ENCODE measurements at places on chromosomes 2 and 18.

DNA sequence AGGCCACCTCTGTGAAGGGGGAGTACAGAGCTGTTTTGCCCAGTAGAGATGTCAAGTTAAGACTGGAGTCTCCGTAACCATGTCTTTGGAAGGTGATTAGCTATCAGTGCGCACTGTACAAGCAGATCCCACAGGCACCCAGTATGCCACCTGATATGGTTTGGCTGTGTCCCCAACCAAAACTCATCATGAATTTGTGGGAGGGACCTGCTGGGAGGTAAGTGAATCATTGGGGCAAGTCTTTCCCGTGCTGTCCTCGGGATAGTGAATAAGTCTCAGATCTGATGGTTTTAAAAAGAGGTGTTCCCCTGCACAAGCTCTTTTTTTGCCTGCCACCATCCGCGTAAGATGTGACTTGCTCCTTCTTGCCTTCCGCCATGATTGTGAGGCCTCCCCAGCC lies 90.2 kb downstream of the ACTR2 start:
- no peak for DNase-seq

DNA sequence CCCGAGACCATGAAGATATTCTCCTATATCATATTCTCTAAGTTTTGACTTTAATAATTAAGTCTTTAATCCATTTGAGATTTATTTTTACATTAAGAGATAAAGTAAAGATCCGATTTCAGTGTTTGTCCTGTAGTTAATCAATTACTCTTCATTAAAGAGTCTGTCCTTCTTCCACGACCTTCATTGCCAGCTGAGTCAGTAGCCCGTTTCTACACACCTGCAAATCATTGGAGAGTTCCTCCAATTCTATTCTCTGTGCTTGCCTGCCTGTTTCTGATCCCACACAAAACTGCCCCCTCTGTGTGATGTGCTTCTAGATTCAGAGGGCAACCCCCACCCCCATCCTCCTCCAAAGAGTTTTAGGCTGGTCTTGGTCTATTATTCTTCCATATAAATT lies 119.2 kb downstream of the KCNF1 start:
- no peak for DNase-seq

DNA sequence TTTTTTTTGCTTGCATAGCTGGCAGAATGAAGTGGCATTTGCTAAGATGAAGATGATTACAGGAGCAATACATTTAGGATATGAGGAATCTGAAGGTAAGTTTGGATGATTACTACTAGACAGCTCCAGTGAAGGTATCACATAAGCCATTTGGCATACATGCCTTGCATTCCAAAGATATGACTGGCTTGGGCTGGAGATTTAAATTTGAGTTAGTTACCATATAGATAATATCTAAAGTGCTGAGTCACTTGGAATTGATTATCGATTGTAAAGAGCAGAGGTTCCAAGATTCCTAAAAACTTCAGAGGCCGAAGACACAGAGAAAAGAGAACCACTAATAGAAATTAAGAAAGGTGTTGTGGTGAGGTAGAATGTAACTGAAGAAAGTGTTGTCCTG lies 1026.4 kb downstream of the DSC3 start:
- no peak for DNase-seq

DNA sequence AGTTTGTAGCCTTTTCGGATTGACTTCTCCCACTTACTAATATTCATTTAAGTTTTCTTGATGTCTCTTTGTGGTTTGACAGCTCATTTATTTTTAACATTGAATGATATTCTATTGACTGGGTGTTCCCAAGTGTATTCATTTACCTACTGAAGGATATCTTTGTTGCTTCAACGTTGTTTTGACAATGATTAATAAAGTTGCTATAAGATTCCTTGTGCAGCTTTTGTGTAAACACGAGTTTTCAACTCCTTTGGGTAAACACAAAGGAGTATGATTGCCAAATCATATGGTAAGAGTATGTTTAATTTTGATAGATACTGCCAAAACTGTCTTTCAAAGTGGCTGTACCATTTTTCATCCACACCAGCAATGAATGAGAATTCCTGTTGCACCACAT lies 1200.9 kb downstream of the DSC3 start:
- DNase-seq, result no peak

- DNase-seq, result no peak
Observed at GRCh38 chr2:233148354-233148753, 88.2 kb downstream of the INPP5D start.

DNA sequence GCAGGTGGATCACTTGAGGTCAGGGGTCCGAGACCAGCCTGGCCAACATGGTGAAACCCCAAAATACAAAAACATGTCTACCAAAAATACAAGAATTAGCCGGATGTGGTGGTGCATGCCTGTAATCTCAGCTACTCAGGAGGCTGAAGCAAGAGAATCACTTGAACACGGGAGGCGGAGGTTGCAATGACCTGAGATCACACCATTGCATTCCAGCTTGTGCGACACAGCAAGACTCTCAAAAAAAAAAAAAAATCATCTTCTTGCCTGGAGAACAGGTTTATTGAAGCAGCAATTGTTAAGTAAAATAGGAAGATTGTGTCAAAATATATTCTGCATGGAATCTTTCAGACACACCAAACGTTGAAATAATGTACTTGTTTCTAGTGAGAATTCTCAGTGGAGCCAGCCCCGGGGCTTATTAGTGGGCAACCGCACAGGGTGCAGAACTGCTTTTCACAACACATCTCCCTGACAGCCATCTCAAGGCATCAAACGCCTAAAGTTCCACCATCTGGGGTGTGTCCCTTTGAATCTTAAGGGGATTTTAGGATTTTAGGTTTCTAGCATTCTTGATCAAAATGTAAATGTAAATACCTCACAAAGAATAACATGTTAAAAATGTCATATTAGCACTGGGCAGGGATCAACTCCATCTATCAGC lies 28.6 kb upstream of the PPP4R1 start:
- DNase-seq, result no peak

GRCh38 chr2:216370961-216371712 lies 1.1 kb downstream of the MARCHF4 start:
- no peak for DNase-seq

- DNase-seq, result no peak
Observed at GRCh38 chr2:135792401-135793150, 44.4 kb downstream of the LCT start.

DNA sequence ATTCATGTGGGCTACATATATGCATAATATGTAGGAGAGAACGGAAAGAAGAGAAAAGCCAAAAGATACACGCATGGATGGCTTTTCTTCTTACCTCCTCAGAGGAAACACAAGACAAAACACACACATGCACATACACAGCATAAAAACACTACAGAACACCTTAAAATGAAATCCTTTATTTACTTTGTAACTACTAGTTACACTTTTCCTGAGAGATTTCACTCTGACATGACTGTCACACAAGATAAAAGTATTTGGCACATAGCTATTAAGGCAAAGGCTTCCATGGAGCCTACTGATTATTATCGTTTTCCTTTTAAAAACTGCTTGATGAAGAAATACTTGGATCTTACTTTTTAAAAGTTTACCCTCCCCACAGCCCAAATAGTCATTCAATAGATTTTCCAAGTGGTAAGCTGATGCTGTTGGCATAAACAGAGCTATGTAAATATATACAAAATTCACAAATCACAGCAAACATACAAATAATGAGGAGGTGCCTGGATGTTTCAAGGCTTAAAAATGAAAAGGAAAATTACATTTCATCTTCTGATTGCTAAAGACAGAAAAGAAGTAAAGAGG lies 8.6 kb downstream of the ZEB2 start:
- DNase-seq, result no peak

GRCh38 chr2:214737188-214737587 lies 72.3 kb downstream of the BARD1 start:
- peak; percentile 34 for DNase-seq

- peak; percentile 69 for DNase-seq
Observed at GRCh38 chr2:9205963-9206948, at the start of gene ASAP2. Gene ASAP2 (plus strand): TSS chr2:9206812. CDS start chr2:9207105, 293 bp downstream.

- DNase-seq, result no peak
Observed at GRCh38 chr18:77911971-77912605, 662.4 kb downstream of the GALR1 start.

DNA sequence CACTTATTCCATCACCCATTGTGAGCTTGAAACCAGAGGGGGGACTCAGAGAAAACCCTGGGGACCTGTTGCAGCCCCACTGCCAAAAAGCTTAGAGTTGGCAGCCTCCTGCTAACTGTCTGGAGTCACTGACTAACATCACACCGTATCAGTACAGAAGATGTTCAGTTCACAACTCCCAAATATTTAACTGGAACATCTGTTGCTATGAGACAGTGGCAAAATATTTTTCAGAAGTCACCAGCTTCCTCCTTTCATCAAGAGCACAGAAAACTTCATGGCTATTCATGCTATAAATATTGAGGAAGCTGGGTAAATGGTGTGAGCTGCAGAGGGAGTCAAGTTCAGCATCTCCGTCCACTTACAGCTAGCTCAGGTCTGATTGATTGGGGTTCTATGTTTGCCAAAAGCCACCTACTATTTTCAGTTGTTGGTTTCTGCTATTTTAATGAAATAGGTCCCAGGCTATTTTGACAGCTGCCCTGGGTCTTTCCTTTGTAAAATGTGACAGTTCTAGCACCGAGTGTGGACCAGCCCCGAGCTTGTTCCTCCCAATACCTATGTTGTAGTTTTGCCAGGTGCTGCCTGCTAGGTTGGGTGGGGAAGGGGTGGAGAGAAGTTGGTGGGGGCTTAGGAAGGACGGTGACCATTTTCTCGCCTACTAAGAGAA lies 9.8 kb downstream of the TUBB6 start:
- no peak for DNase-seq

DNA sequence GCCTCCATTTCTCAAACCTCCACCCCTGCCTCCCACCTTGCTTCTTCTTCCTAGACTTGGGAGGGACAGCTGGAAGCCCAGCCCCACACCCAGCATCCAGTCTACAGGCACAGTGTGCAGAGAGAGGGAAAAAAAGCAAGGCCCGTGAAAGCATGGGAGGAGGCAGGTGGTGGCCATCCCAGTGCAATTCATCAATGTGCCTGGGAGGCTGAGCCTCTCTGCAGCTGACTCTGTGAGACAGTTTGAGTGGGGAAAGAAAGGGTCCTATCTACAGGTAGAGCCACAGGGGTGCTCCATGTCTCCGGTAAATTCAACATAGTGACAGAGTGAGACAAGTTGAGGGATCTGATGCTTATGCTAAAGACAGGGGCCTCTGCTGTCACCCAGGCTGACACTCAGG lies 340.6 kb downstream of the DYSF start:
- no peak for DNase-seq

GRCh38 chr2:73291461-73292315 lies 1.7 kb downstream of the EGR4 start:
- DNase-seq, result no peak

GRCh38 chr2:191321861-191322662 lies 76.9 kb downstream of the MYO1B start:
- DNase-seq, result no peak

GRCh38 chr18:60069145-60069544 lies 169.3 kb downstream of the PMAIP1 start:
- DNase-seq, result no peak

DNA sequence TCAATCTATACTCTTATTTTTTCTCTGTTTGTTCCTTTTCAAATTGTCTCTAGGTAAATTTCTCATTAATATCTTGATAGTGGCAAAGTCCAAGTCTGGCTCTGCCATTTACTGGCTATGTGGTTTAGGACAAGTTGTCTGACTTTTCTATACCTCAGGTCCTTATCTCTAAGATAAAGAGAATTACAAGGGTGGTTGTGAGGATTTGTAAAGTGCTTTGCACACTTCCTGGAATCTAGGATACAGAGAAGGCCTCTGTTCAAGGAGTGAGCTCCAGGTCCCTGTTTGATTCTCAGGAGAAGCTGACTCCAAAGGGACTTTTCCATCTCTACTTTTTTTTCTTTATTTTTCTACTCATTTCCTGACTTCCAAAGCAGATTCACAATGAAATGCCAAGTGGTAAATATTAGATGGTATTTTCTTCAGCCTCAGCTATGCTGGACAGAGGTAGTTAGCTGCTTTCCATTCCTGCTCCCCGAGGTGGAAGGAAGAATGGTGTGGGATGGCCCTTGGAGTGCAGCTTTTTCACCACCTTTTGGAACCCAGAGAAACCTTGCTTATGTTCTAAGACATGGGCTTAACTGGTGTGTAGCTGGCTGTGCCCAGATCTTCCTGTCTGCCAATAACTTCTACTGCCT lies 90.5 kb downstream of the GALNT1 start:
- DNase-seq, result no peak

DNA sequence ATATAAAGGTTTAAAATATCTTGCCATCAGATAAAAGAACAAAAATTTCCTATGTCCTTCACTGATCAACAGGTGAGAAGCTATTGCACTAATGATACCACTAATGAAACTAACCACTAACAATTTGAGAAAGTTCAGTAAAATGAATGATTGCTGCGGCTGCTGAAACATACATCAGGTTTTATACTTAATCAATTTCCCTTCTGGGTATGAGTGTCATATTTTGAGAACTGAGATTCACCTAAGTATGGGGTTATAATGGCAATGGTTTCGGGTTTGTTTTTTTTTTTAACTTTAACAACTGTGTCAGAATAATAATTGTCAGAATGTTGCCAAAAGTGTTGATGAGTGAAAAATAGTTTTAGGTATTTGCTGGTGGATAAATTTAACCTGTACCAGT lies 151.3 kb upstream of the SLC39A10 start:
- peak; percentile 20 for DNase-seq

DNA sequence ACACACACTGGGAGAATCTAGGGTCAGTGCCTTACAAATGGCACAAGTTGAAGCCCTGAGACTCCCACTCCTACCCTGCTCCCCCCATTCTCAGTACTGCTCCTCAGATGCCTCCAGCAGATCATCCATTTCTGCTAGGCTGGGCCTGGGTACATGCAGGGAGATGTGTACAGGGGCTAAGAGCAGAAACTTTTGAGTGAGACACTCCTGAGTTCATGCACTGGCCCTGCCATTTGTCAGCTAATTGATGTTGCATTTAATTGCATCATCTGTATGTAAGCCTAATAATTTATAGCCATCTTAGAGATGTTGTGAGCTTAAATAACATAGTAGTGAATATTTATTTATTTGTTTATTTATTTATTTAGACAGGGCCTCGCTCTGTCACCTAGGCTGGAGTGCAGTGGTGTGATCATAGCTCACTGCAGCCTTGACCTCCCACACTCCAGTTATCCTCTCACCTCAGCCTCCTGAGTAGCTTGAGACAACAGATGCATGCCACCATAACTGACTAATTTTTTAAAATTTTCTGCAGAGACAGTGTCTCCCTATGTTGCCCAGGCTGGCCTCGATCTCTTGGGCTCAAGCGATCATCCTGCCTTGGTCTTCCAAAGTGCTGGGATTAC lies 4.8 kb upstream of the CASP8 start:
- no peak for DNase-seq

DNA sequence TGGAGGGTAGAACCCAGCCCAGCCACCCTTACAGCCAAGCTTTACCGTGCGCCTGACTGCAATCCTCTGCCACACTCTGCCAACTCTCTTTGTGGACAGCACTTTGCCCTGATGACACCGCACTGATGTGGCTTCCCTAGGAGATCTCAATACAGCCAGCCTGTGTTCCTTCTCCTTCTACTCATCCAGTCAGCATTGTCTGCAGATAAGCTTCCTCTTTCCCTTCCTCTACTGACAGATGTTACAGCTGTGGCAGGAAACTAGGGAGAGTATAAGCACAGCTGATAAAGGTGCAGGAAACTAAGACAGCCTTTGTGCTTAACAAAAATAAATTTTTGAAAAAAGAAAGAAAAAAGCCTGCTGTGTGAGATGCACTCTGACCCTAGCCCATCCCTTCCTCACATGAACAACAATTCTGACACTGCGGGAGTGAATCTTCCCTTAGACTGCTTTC lies 25.0 kb downstream of the CEP68 start:
- DNase-seq, result no peak

- peak; percentile 53 for DNase-seq
Observed at GRCh38 chr18:36284671-36285295, 12.7 kb upstream of the FHOD3 start.

All from GM10248 (cell line).